ENCODE measurements at places on chromosomes 4 and X.
A peak's percentile ranks its signal among the peaks of the same experiment; 100 is the strongest.

DNA sequence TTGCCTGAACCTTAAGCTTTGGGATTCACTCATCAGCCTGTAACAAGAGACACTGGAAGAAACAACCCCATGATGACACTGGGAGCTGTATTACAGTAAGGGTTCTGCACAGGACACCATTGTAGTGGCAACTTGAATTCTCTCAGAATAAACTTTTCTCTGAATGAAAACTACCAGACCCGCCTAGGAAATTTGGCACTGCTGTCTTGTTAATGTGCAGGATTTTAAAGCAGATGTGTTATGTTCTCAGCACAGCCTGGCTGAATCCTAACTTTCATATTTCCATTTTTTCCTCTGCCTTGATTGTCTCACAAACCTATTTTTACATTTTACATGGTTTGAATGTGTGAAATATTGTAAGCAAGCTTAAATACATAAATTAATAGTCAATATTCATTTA is 253.6 kb downstream of the UNC5C start:
- no peak for DNase-seq

DNA sequence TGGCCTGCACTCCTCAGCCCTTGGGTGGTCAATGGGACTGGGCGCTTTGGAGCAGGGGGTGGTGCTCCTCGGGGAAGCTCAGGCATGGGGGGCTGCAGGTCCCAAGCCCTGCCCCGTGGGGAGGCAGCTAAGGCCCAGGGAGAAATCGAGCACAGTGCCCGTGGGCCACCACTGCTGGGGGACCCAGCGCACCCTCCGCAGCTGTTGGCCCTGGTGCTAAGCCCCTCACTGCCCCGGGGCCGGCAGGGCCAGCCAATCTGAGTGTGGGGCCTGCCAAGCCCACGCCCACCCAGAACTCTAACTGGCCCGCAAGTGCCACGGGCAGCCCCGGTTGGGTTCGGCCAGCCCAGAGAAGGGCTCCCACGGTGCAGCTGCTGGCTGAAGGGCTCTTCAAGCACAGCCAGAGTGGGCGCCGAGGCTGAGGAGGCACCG is 30.9 kb upstream of the IL15 start:
- DNase-seq, result no peak

- no peak for DNase-seq
These were observed 17.8 kb upstream of the ZNF827 start for GRCh38 chr4:145956288-145956890.

DNA sequence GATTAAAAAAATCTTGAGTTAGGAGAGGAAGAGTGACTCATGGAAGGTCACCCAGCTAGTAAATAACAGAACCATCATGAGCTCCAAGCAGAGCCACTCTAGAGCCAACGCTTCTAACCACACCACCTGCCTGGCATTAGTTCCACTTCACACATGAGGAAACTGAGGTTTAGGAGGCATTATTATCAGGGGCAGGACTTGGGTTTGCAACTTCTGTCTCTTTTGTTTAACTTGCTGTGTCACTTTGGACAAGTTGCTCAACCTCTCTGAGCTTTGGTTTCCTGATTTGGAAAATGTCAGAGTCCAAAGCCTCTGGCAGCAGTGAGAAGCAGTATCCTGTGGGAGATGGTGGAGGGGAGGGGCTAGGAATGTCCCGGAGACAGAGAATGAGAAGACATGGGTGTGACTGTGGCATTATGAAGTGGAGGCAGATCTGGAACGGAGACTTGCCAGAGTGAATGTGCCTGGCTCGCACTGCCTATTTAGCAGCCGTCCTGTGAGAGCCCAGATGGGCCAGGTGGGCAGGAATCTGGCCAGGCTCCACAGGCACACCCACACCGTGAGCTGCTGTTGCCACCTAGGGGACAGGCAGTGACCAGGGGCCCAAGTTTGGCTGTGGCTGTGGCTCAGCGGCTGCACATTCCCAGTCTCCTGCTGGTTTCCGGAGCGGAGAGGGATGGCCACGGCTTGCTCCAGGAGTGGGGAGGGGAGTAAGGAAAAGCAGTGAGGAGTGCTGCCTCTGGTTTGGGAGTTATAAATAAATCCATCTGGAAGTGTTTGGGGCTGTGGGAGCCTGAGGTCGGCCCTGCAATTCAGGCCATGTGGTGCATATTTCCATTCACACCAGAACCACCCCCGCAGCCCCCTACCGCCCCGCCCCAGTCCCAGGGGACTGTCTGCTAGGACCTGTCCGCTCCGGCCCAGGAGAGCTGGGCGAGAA is 93.4 kb downstream of the NHSL2 start:
- no peak for DNase-seq

DNA sequence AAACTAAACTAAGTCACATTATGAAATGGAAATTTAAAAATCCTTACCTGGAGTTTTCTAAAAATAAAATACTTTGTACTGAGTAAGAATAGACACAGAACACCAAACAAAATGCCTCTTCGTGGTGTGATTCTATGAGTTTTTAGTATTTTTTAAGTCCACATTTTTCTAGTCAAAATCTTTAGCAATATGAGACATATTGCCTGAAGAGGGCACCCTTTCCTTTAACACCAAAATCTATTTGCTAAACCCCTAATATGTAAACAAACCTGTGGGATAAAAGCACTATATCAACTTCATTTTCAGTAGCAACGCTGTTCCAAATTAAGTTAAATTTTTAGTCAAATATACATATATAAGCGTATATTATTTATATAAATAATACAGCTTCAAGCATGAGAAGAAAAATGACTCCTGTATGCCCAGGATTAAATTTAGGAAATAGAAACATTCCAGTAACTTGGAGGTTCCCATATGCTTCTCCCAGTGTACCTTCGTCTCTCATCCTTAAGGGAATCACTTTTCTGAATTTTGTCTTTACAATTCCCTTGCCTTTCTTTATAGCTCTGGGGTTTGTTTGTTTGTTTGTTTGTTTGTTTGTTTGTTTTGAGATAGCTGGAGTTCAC is 23.0 kb upstream of the PGM2 start:
- DNase-seq, result no peak

DNA sequence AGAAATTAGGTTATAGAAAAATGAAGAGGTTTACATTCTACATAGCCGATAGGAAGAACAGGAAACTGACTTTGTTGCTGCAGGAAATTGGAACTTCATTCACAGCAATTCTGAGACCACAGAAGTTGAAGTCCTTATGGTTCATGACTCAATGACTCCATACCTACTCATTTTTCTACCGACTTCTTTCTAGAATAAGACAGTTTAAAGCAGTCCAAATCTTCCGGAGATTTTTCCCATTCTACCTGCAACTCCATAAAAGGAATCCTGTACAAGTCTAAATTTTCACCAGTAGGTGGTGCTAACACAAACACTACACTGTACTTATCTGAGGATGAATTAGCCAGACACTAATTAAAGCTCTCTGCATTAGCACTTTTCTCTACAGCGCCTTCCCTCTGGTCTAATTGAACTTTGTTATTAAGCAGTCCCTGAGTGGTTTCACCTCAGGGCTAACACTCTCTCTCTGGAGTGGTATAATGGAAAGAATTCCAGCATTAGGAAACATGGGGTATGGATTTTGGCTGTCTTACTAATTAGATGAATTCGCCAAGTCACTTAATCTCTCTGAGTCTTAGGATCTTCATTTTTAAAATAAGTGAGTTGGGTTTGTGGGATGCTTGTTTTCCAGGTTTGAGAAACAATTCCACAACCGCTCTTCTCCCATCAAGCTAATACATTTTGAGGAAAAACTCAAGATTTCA is 167.9 kb downstream of the SMIM20 start:
- DNase-seq, result no peak

DNA sequence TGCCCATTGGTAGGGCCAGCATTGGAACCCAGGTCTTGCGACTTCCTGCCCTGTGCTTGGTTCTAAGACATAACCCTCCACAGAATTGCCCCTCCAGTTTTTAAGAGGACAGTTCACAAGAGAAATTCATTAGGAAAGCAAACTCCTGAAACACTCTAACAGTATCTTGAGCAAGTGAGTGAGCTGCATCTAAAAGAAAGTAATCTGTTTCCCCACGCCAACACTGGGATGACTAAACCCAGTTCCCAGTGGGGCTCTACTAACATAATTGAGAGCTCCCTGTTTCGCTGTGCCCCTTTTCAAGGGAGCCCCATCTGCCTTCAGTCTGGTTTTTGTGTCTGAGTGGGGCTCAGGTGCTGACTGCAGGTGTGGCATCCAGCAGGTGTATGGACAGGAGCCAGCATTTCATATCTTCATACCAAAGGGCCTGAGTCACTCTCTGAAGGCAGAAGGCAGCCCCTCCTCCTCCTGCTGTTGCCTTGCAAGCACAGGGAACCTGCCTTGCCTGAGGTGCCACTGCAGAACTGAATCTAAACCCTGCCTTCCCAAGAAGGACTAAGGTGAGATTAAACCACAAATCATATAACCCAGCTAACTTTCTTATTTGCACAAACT is 8.0 kb downstream of the AMOT start:
- peak; percentile 1 for DNase-seq

GRCh38 chr4:51885363-51885762 is 42.4 kb downstream of the DCUN1D4 start:
- no peak for DNase-seq

DNA sequence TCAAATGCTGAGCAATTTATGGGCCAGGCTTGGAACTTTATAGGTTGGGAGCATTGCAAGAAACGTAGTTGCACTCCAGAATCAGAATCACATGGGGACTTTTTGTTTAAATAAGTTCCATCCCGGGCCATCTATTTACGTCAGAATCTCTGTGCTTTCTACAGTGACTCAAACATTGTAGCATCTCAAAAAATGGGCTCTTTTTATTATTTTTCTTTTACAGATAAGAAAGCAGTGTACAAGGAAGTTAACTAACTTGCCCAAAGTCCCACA is 10.2 kb downstream of the CC2D2A start:
- no peak for DNase-seq

- no peak for DNase-seq
These were observed 74.3 kb downstream of the IQCM start for GRCh38 chr4:149741186-149741831.

- DNase-seq, result no peak
These were observed 378.4 kb upstream of the CNKSR2 start for GRCh38 chrX:20995829-20996228.

DNA sequence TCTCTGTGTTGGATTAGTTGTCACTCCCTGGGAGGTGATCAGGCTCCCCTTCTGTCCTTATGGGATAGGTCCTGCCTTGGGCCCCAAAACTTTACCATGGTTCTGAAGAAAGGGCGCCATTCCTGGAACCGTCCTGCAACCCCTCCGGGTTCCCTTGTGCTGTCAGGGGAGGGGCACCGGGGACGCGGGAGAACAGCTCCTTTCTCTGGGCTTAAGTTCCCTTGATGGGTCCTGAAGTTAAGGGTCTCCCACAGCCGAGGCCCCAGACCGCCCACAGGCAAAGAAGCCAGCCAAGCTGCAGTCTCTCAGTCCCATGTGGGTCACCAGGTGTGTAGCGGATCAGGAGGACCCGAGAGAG is 44.8 kb downstream of the UGT2A3 start:
- DNase-seq, result no peak

GRCh38 chr4:24775032-24775605 is 20.3 kb upstream of the SOD3 start:
- DNase-seq, result no peak

DNA sequence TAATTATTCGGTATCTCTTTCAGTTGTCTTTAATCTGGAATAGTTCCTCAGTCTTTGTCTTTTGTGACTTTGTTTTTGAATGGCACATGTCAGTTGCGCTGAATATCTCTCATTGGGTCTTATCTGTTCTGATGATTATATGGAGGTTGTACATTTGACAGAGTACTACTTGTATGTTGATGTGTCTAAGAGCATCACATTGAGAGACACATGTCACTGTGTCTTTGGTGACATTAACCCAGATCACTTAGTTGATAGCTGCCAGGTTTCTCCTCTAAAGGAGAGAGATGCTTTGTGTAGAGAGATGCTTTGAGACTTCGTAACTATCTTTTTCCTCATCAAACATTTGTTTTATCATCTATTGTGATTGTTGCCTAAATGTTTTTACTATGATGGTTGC is 92.1 kb downstream of the USP9X start:
- no peak for DNase-seq

DNA sequence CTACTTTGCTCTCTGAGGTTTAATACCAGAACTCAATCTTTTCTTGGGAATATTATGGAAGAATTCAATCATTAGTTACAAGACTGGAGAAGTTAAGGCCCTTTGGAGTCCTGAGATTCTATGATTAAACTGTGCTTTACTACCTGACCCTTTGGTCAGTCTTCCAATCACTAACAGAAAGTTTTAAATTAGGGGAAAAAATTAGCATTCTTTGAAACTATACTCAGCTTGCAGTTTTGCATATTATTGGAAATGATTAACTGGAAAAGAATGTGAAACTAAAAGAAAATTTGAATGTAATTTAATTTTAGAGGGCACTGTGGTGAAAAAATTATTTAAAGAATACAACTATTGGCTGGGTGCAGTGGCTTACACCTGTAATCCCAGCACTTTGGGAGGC is 18.7 kb upstream of the GPR34 start:
- no peak for DNase-seq

GRCh38 chr4:90951037-90951436 is 823.8 kb downstream of the CCSER1 start:
- DNase-seq, result no peak

- DNase-seq, result no peak
These were observed 204.9 kb downstream of the MID1 start for GRCh38 chrX:10415306-10416001.

DNA sequence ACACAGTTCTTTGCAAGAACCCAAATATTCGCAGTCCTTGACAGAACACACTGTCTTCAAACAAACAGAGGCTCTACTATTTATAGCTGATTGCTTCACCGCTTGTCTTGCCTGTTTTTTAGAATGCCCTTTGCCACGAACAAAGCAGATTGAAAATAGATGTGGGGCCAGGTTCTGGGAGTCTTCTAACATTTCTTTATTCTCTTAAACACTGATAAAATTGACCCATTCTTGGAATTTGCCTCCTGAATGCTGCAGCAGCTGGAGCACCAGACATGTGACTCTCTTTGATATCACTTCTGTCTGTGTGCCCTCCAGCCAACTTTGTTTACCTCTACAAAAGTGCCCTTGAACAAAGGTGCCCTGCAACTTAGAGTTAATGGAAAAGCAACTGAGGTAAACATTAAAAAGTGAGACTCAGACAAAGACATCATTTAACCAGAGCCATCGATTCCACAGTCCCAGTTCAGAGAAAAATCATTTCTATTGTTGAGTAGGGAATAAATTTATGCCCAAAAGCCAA is 64.2 kb upstream of the SPP1 start:
- no peak for DNase-seq

DNA sequence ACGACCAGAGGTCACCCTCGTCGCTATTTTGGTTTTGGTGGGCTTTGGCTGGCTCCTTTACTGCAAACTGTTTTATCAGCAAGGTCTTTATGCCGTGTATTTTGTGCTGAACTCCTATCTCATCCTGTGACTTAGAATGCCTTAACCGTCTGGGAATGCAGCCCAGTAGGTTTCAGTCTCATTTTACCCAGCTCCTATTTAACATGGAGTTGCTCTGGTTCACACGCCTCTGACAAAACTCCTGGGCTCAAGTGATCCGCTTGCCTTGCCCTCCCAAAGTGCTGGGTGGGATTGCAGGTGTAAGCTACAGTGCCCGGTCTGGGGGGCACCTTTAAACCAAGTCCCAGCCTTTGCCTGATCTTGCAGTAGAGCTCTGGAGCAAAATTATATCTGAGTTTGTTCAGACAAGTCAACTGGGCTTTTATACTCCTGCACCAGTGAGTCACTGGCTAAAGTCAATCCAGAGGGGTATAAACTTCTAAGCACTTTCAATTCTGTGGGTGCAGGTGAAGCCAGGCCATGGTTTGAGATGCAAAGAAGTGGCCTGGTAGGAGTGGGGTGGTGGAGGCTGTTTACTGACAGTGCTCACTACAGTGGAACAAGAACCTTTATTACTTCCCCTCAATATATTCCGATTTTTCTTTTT is 50.2 kb downstream of the MGST2 start:
- no peak for DNase-seq
